Stimulated activated CD8-positive, alpha-beta memory T cell treated with anti-CD3 and anti-CD28 coated beads, Interleukin-4, amount 100 ng/mL, for 48 hours (primary cell): ENCODE measurements at places on chromosomes 11 and 22.
A peak's percentile ranks its signal among the peaks of the same experiment; 100 is the strongest.

- no peak for DNase-seq
Measured at GRCh38 chr11:94068764-94069163, 47.6 kb downstream of the HEPHL1 start.

DNA sequence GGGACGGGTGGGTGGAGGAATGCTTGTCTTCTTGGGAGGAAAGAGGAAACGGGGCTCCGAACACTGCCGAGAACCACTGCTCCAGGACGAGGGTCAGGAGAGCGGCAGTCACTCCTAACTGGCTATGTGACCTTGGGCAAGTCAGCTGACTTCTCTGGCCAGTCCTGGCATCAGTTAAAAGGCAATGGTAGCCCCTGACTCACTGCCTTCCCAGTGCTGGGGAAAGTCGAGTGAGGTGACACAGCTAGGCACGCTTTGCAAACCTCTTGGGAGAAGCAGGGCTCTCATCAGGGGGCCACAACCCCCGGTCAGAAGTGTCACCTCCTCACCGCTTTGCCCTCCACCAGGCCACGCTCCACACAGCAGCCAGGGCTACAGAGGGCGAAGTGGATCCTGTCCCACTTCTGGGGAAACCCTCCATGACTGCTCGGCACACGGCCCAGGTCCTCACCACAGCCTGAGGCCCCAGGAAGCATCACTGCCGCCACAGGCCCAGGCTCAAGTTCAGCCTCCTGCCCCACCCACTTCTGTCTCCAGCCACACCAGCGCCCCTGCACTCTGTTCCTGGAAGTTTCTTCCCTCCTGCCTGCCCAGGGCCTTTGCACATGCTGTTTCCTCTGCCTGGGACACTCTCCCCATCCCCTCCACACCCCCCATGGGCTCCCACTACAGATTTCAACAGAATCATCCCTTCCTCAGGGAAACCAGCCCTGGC is 16.3 kb downstream of the IL2RB start:
- DNase-seq, result no peak

GRCh38 chr11:93238956-93239355 is 41.2 kb upstream of the SLC36A4 start:
- DNase-seq, result no peak

- peak; percentile 63 for DNase-seq
Measured at GRCh38 chr11:118883368-118884071, at the start of gene CXCR5. Gene CXCR5 (plus strand): TSS chr11:118883892. CDS start chr11:118883942, 50 bp downstream.

- DNase-seq, result no peak
Measured at GRCh38 chr11:44264438-44264749, 45.5 kb downstream of the ALX4 start.

GRCh38 chr22:35971456-35972119 is 57.0 kb downstream of the RBFOX2 start:
- DNase-seq, result no peak

DNA sequence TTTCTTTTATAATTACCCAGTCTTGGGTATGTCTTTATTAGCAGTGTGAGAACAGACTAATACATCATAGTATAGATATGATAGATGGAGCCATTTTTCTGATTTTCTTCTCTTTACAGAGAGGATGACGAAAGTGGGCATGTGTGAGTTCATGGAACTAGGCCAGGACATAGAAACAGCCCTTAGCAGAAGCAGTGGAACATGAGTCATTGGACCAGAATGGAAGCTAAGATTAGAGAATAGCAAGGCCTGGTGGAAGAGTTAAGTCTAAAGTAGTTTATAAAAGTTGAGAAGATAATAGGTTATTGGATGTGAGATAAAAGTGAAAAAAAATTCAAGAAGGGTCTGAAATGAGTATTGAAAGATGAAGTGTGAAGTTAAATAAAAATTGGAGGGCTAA is 97.0 kb upstream of the MPPED2 start:
- no peak for DNase-seq

DNA sequence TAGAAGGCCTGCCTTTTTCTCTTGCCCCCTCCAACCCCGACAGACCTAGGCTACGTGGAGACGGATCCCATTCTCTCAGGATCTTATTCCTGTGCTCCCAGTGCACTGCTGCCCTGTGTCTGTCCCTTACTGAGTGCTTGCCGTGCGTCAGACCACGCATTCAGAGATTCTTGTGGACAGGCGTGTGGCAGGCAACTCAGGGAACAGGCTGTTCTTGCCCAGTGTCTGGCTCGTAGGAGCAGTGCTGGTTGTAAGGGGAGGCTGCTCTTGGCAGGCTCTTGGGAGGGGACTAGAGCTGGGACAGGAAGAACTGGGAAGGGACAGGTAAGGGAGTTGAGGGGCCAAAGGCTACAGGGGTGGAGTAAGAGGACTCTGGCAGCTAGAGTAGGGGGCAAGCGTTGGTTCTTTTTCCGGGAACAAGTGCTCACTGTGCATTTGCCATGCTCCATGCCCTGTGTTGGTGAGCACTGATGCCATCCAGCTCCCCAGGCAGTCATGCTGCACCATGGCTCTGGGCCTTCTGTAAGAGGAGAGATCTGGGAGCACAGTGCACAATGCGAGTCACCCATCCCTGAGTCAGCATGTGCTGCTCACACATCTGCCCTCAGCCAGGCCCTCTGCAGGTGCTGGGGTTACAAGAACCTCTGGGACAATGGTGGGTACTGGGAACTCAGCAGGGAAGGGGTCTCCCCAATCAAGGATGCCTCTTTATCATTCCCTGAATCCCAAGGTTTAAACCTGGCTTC is 119.1 kb downstream of the TBC1D22A start:
- DNase-seq, result peak; percentile 33

GRCh38 chr11:109223451-109223850 is 198.5 kb upstream of the C11orf87 start:
- DNase-seq, result no peak

DNA sequence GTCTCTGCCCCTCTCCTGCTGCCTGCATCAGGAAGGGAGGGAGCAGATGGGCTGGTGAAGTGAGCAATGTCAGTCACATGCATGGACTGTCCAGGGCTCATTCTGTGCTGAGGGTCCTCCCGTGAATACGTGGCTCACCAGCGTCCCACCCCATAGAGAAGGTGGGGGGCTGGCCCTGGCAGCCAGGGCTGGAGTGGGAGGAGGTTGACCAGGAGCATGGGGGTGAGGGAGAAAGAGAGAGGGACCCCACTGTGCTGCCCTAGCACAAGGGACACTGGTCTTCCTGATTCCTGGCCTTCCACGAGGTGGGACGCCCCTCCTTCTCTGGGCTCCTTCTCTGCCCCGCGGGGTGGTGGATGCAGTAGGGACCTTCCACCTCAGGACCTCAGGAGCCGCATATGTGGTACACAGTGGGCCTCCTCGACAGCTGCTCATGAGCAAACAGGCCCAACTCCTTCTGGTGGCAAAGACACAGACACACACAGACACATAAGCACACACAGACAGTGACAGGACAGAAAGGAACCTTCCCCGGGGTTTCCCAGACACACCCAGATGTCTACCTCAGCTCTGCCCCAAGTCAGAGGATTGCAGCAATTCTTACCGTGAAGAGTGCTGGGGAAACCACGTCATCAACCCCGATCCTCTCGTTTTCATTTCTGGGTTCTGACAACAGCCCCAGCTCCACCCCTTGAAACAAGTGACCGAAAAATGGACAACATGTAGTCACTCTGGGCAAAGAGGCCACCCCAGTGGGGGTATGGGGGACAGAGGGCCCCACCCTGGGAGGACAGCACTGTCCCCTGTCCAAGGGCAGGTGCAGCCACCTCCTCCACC is 3.6 kb upstream of the APOBEC3A start:
- DNase-seq, result peak; percentile 82

DNA sequence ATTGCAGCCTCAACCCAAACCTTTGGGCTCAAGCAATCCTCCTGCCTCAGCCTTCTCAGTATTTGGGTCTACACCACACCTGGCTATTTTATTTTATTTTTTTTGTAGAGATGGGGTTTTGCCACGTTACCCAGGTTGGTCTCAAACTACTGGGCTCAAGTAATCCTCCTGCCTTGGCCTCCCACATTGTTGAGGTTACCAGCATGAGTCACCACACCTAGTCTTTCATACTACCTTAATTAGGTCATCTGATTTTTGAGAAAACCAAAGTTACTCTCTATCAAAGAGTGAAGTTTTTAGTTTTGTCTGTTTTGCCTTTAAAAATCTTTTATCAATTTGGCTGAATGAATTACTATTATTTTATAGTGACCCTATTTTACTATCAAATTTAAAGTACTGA is 335.6 kb upstream of the LRRC4C start:
- no peak for DNase-seq

- DNase-seq, result no peak
Measured at GRCh38 chr22:49090061-49090852, 737.4 kb downstream of the BRD1 start.

DNA sequence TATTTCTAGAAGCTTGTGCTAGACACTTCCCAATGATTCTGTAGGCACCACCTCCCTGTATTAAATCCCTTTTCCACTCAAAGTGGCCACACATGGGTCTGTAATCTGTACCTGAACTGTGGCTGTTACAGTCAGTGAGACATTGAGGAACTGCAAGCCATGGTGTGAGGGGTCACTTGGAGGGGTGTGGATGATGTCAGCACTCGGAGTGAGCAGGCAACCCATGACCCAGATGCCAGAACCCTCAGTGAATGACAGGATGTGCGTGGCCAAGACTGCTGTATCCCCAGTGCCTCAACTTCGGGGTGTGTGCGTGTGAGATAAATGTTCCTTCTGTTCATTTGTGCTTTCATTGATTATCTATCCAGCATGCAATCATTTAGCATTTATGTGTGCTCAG is 14.7 kb upstream of the SHANK3 start:
- no peak for DNase-seq

- DNase-seq, result no peak
Measured at GRCh38 chr11:2955906-2956476, 26.8 kb upstream of the PHLDA2 start.

- no peak for DNase-seq
Measured at GRCh38 chr22:27878541-27878940, 40.5 kb downstream of the PITPNB start.

GRCh38 chr11:133531971-133532651 is at the start of gene OPCML:
Gene OPCML (minus strand): TSS chr11:133532501.
- DNase-seq, result no peak

GRCh38 chr22:32142600-32142999 is 16.5 kb downstream of the C22orf42 start:
- DNase-seq, result peak; percentile 47

- no peak for DNase-seq
Measured at GRCh38 chr11:36362902-36363301, 66.8 kb downstream of the PRR5L start.

DNA sequence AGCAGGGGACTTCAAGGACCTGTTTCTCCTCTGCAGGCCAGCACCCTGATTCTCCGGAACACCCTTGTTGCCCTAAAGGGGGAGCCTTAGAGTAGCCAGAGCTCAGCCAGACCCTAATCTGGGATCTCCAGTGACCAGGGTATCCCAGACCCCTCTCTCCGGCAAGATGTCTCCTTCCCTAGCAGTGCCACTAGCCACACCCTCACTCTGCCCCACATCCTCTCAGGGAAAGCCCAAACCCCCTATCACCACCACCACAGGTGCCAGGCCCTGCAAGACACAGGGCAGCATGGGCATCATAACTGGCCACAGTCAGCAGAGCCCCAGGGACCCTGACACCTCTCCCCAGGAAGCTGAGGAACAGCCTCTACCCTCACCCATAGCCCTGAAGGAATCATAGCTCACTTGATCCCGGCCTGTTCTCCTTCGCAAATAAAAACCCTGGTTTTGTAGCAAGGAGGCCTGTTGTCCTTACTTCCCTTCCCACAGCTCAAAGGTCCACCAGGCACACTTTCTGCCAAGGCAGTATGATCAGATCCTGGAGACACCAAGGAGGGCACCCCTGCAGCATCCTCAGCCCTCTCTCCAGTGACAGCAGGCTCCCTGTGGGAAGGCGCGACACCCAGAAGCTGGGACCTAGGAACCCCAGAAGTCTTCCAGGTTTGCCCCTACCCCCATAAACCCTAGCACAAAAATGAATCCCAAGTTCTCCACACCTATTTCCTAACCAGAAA is 4.6 kb downstream of the CFL1 start:
- peak; percentile 25 for DNase-seq

DNA sequence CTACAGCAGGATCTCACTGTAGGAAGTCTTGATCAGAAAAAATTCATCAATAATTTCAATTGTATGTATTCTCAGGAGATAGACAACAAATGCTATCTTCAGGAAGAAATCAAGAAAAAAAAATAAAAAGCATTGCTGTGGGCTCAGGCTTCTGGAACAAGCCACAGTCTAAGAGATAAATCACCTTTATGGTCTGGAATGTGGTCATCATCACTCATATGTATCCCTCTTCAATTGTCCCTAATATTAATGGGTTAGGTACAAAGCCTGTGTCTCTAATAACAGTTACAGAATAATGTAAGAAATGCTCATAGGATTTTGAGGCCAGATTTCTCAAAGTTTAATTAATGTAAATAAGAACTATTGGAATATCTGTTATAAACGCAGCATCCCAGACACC is 305.9 kb upstream of the ANO3 start:
- DNase-seq, result no peak

DNA sequence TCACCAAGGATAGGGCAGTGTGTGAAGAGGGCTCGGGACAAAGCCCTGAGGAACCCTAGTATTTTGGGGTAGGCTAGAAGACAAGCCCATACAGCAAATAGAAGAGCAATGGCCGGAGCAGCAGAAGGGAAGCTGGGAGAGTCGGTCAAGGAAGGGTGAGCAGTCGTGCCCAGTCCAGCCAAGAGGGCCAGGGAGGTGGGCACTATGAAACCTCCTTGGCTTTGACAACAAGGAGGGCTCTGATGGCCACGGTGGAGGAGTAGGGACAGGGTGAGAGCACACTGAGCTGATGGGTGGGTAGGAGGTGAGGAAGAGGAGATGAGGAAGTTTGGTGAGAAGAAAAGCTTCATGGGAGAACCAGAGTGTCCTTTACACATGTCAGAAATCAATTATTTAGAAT is 2.2 kb upstream of the YWHAH start:
- no peak for DNase-seq

- DNase-seq, result no peak
Measured at GRCh38 chr11:92675303-92675702, 294.1 kb upstream of the MTNR1B start.

GRCh38 chr11:130650456-130651030 is 202.1 kb downstream of the ADAMTS15 start:
- DNase-seq, result no peak

DNA sequence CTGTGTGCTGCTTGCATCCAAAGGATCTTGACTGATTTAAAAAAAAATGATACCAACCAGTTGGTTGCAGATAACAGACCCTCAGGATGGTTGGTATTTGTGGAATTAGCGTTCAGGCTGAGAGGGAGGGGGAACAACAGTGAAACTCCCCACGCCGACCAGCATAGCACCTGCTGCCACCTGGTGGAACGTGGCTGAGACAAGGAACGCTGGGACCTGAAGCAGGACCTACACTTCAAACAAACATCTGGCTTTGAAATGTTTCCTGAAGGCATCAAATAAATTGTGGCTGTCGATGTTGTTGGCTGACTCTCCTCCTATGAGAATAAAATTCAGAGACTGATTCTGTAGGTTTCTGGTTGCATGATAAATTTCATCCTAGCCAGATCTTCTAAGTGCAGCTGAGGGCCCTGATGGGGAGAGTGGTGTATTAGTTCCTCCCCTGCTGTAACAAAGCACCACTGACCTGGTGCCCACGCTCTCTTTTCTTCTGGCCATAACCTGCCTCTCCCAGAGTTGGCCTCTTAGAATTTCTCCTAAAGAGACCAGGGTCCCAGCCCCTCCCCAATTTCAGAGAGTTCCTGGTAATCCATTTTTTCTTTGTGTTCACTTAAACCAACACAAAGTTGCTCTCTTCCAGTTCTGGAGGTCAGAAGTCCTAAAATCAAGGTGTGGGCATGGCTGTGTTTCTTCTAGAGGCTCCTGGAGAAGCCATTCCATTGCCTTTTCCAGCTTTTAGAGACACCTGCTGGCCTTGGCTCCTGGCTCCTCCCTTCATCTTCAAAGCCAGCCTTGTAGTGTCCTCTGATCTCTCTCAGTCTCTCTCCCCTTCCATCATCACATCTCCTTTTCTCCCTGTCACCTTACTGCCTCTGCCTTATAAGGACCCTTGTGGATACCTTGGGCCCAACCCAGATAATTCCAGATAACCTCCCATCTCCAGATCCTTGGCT is 17.3 kb downstream of the APOL2 start:
- DNase-seq, result peak; percentile 74
